ENCODE measurements at places on chromosomes 13 and 19.

- DNase-seq, result peak; percentile 70
Observed at GRCh38 chr13:50082426-50083281, 67.4 kb downstream of the KCNRG start.

- no peak for DNase-seq
Observed at GRCh38 chr19:10713317-10713716, 4.6 kb upstream of the DNM2 start.

- no peak for DNase-seq
Observed at GRCh38 chr19:2189880-2190279, 26.1 kb downstream of the DOT1L start.

DNA sequence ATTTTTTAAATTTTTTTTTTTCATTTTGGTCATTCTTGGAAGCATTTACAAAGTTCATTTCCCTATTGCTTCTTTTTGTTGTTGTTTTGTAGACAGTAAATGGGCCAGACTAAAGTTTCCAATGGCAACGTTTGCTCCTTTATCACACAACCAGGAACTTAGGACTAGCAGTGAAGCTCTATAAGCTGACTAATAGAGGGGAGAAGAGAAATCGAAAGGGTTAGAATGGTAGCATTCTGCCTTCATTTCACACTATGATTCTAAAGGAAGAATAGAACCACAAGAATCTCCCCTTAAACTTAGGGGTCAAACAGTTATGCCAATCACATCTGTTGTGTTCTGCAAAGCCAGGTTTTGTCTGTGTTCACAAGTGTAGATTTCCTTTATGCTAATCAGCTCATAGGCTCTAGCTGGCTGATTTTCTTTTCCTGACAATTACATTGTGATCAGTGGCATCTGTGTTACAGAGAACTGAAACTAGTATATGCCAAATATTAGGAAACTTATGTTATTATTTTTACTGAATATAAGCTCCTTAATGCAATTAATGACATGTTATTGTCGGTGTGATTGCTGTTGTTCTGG is 467.3 kb downstream of the DACH1 start:
- DNase-seq, result no peak

DNA sequence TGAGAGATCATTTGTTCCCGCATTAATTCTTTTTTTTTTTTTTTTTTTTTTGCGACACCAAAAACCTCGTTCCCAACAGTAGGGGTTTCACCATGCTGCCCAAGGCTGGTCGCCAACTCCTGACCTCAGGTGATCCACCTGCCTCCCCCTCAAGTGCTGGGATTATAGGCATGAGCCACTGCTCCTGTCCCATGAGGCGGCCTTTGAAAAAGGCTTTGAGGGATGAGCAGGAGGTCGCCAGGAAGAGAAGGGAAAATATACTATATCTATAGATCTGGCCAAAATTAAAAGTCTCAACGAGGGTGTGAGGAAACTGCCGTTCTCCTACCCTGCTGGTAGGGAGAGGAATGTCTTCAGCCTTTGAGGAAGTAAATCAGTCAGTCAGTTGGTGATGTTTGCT is 26.2 kb downstream of the ZNF473 start:
- no peak for DNase-seq

- no peak for DNase-seq
Observed at GRCh38 chr13:65540175-65540574, 1690.0 kb downstream of the PCDH9 start.

Measured in suppressor macrophage (primary cell).